Stimulated activated CD8-positive, alpha-beta memory T cell treated with anti-CD3 and anti-CD28 coated beads, Interleukin-4, amount 100 ng/mL, for 1 hour (primary cell): ENCODE measurements at places on chromosomes 2 and 18.

GRCh38 chr2:171578127-171578803 is 56.0 kb downstream of the CYBRD1 start:
- DNase-seq: no peak

DNA sequence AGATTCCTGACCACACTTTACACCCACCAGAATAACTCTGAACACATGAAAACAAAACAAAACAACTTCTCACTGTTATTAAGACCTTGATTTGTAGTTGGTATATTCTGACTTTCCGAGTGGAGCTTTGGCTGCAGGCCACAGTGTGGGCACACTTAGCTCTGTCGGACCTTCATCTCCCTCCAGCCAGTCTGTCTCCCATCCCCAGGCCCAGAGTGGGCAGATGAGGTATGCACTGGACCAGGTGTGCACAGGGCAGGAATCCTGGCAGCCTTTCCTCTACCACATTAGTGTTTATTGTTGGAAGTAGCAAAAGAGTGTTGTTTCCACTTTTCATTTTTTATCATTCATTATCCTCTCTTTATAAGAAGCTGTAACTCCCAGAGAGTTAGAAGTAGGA is 219.5 kb upstream of the TPO start:
- no peak for DNase-seq

DNA sequence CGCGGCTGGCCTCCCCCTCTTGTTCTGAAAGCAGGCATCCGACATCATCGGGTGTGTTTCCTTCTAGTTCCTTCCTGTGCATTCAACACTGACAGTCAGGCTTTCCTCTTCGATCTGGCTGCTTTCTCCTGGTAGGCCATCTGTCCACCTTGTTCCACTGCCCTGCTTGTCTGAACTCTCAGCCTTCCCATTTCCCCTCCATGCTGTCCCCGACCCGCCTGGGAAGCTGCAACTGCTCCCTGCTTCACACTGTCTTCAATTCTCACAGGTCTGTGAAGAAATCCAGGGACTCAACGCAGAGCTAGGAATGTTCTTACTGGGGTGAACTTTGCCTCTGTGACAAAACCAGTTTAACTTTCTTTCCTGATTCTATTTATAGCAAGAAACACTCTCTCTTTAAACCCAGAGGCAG is 43.0 kb downstream of the KIF3C start:
- no peak for DNase-seq

GRCh38 chr2:38207168-38207567 is 131.2 kb upstream of the CYP1B1 start:
- DNase-seq: no peak

- DNase-seq: no peak
Measured at GRCh38 chr2:111149882-111150455, 29.3 kb downstream of the BCL2L11 start.

DNA sequence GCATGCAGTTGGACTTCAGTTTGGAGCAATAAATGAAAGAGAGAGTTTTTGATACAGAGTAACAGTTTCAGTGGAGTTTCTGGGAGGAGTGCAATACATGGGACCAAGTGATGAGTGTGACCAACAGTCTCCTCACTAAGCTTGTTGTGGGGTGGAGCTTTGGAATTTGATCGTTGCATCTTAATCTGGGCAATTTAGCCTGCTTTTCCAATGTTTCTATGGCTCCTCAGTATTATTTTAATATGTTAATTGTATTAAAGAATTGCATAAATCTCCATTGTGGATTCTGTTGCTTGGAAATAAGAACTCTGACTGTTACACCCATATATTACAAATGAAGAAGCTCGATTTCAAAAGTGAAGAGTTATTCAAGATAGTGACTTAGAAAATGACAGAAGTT is 446.6 kb upstream of the LRATD1 start:
- no peak for DNase-seq

GRCh38 chr2:73998451-73998850 is 13.7 kb downstream of the TET3 start:
- DNase-seq: no peak

- DNase-seq: no peak
Measured at GRCh38 chr2:134307334-134307733, 53.5 kb downstream of the MGAT5 start.

DNA sequence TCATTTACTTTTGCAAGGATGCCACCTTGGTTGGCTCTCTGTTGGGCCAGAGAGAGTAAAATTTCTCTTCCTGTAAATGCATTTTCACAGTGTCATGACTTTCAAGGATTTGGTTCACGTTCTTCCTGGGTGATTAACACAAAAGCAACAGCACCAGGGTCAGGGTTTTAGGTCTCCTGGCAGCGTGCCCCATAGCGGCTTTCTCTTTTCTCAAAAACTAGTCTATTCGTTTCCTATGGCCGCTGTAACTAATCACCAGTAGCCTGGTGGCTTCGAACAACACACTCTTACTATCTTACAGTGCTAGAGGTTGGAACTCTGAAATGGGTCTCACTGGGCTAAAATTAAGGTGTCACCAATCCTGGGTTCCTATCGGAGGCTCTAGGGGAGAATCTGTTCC is 56.3 kb upstream of the ACMSD start:
- DNase-seq: no peak

DNA sequence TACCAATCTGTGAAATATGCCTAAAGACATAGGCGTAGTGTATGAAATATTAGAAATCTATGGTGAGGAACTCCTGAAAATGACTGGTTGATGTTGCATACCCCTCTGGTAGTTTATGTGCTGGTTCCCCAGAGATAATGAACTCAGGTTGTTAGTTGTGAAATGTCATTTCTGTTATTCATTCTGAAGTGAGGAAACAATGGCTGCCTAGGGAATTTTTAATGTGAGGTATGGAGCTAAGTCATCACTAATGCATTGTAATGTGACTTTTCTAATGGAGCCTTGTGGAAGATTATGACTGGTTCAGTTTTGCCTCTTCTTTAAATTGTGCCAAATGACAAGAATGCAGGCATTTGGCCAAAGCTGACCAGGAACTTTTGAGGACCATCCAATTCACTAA is 61.6 kb upstream of the RAB27B start:
- DNase-seq: no peak

- no peak for DNase-seq
Measured at GRCh38 chr2:39704540-39704939, 38.8 kb downstream of the TMEM178A start.

DNA sequence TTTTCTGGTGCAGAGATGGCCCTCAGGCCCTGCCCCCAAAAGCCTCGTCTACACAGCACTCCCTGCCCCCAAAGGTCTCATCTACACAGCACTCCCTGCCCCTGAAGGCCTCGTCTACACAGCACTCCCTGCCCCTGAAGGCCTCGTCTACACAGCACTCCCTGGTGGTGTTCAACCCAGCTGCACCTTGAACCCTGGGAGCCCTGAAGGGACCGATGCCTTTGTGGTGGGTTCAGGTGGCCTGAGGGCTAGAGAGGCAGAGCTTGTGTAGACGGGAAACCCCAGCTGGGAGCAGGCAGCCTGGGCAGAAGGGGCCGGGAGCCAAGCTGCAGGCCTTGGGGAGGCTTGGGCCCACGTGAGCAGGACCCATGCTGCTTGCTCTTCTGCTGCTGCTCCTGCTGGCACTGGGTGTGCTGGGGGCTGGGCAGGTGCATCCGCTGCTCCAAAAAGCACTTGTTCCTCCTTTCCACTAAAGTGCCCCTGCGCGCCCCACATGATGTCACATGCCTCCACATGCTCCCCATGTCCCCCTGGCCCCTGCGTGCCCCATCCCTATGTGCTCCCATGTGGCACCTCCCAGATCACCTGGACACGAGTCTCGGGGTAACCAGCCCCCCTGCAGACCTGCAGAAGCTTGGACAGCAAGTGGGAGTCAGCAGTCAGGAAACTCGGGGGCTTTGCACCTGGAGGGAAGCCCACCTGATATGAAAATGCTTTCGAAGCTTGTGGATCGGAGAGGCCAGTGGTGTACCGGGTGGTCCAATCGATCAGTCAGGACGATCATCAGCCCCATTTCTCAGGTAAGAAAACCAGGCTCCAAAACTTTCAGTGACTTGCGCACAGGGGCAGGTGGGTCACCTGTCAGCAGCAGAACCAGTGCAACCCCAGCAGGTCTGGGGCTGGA is 94.9 kb upstream of the CTDP1 start:
- DNase-seq: no peak

GRCh38 chr2:195018462-195018861 is 638.6 kb upstream of the SLC39A10 start:
- no peak for DNase-seq

DNA sequence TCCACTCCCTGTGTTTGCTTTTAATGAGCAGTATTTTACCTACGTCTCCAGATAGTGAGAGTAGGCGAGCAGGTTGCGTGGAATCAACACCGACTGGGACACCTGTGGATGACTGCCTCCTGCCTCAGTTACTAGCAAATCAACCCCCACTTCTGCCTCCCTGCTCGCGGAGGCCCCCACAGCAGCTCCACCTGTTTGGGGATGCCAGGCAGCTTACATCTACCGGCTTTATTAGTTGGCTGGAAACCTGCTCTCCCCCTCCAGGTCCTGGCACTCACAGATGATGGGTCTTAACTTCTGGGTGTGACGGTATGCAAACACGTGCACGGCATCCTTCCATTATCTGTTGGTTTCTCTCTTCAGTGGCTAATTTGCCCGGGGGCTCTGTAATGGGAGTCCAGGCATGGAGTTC is 164.4 kb upstream of the SESTD1 start:
- DNase-seq: no peak
